Chondrocyte (in vitro differentiated cells): ENCODE measurements at places on chromosomes 7 and 10. TPM values are rescaled to one million over a fixed set of nuclear protein-coding genes. Genes with fewer than 3 reads are reported as not detected.

- no peak overlapping the region for H3K4me3 ChIP-seq
- H3K4me1 ChIP-seq = no peaks in the 10 kb centered on the region
- no peaks in the 10 kb centered on the region for H3K27me3 ChIP-seq
- H3K27ac ChIP-seq = no peak overlapping the region
- DNase-seq = no peak
- H3K36me3 ChIP-seq = no peaks in the 10 kb centered on the region
These were observed 3.6 kb upstream of the GRID2IP start for GRCh38 chr7:6554848-6555247.

DNA sequence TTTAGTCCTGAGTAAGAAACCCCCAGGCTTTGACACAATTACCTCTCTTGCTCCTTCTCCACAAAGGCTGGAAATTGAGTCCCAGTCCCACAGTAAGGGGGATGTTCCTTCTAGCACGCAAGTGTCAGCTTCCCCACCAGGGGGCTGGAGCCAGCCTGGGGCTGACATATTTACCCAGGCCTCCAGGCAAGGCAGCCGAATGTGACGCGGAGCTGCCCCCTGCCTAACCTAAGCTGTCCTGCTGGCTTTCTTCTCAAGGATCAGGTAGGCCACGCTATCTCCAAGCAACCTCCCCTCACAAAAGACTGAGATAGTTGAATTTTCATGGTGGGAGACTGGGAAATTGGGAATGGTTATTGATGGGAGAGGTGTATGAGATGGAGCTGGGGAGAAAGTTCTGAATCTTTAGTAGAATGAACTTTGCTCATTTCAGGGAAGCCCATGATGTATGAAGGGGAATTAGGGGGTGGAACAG lies 19.2 kb upstream of the BMPER start:
- no peak for DNase-seq
- H3K4me3 ChIP-seq = no peak overlapping the region
- no peaks in the 10 kb centered on the region for H3K36me3 ChIP-seq
- H3K27ac ChIP-seq = no peak overlapping the region

DNA sequence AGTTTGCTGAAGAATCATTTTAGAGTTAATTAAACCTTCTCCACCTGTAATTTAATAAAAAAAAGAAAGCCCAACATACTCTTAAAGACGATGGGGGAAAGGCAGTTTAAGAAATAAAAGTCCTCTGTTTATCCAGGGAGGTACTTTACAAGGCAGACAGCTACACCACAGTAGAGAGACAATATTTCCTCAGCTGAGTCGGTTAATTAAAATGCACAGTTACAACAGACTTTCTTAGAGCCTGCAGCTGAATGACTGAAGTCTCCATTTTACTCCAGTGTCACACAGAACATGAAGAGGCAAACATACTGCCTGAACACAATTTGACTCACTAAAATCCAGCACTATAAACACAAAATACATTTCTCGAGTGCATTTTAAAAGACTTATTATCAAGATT lies 15.1 kb downstream of the LRRTM3 start:
- peaks cover 19% of the 10 kb centered on the region for H3K27me3 ChIP-seq
- no peak overlapping the region for H3K27ac ChIP-seq
- DNase-seq = no peak
- no peaks in the 10 kb centered on the region for H3K4me1 ChIP-seq
- peaks cover 3% of the 10 kb centered on the region for H3K36me3 ChIP-seq

- H3K27me3 ChIP-seq = no peaks in the 10 kb centered on the region
- H3K36me3 ChIP-seq = peaks cover 7% of the 10 kb centered on the region
- H3K27ac ChIP-seq = no peak overlapping the region
- H3K4me1 ChIP-seq = peaks cover 20% of the 10 kb centered on the region
- H3K4me3 ChIP-seq = no peak overlapping the region
- no peak for DNase-seq
These were observed 49.8 kb downstream of the PLCE1 start for GRCh38 chr10:94043431-94043990.

The SLC26A4 gene
- 0.55 to 0.85 TPM (median 0.60 TPM) in 3 replicates for total RNA-seq

The FBXL13 gene
- total RNA-seq = 0.45 to 0.97 TPM (median 0.48 TPM) in 3 replicates
